H9 (cell line): ENCODE measurements at places on chromosomes 3 and 15. TPM values are rescaled to one million over a fixed set of nuclear protein-coding genes. Genes with fewer than 3 reads are reported as not detected.

DNA sequence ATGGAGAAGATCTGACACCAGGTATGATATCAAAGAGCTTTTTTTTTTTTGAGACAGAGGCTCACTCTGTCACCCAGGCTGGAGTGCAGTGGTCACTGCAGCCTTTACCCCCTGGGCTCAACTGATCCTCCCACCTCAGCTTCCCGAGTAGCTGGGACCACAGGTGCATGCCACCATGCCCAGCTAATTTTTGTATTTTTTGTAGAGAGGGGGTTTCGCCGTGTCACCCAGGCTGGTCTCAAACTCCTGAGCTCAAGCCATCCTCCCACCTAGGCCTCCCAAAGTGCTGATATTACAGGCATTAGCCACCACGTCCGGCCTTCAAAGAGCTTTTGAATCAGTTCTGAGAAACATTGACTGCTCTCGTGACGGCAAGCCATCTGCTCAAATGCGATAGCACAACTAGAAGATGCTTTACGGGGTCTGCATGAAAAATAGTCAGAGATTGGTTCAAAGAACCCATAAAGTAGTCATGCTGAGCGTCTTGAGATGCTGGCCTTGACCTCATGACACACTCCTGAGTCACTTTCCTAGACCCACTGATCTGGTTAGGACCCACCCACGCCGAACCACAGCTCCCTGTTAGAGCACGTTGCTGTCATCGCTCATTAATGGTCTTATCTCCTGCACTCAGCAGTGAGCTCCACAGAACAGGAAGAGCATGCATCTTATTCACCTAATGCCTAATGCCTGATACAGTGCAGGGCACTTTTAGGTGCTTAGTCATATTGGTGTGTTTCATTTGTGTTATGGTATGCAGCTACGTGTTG lies 57.0 kb upstream of the NR2F2 start:
- H3K27me3 ChIP-seq, result no peaks in the 10 kb centered on the region
- no peak for DNase-seq
- no peak overlapping the region for H3K4me3 ChIP-seq

- H3K27me3 ChIP-seq, result no peaks in the 10 kb centered on the region
- peaks cover 28% of the 10 kb centered on the region for H3K36me3 ChIP-seq
- H3K27ac ChIP-seq, result no peak overlapping the region
Measured at GRCh38 chr3:106640353-106640752, 736.9 kb upstream of the CCDC54 start.

DNA sequence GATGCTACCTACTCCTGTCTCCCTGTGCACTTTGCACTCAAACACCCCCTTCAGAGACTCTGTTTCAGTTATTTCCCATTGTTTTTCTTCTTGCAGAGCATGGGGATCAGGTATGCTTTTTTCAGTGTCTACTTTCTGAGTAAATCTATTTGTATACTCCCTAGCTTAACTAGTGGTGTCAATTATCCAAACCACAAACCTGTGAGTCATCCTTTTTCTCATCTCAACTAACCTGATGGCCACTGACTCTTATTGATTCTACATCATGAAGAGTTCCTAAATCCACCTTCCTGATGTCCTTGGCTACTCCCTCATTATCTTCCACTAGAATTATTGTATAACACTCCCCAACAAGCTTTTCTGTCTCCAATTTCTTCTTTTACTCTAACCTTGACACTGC lies 68.0 kb downstream of the DIPK2A start:
- no peaks in the 10 kb centered on the region for H3K27me3 ChIP-seq
- no peaks in the 10 kb centered on the region for H3K4me1 ChIP-seq
- no peaks in the 10 kb centered on the region for H3K36me3 ChIP-seq
- DNase-seq, result no peak
- no peak overlapping the region for H3K4me3 ChIP-seq
- H3K27ac ChIP-seq, result no peak overlapping the region

DNA sequence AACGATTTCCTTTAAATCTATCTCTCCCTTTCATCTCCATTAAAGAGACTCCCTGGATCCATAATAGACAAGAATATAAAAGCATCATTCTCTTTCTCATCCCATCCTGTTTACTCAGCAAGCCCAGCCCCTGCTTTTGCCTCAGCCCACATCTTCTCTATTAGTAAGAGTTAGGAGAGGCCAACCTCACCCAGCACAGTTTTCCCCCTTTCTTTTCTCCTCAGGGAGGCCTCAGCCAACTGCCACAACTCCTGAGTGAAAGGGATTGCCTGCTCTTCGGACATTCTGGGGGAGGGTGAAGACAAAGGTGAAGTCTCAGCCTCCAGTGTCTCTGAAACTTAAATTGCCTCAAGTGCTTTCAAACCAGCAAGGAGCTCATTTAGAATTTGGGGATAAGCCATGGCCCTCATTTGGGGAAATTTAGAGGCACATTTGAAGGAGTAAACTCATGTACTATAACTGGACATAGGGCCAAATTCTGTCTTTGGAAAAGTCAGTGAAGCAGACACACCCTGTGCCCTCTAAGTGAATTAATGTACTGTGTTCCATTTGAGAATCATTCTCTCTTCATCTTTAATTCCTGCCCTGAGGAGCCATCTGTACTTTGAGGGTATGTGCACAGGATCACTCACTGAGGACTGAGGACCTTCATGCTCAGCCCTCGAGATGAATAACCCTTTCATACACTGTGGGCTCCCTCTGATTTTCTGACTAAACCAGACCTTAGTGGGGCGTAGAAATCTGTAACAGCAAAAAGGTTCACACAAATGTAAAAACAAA lies 82.5 kb downstream of the SOX2 start:
- no peaks in the 10 kb centered on the region for H3K36me3 ChIP-seq
- H3K4me3 ChIP-seq, result no peak overlapping the region
- no peak for DNase-seq

DNA sequence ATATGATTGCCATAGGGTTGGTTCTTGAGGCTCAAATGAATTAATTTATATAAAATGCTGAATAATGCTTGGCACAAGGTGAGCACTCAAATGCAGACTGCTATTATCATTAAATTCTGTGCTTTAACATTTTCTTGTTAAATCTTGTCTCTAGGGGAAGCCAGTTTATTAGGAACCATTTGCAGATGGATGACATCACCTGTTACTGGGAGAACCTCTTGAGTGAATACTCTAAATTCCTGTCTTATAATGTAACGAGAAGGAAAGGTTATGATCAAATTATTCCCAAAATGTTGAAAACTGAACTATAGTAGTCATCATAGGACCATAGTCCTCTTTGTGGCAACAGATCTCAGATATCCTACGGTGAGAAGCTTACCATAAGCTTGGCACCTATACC lies 6.2 kb upstream of the TIMMDC1 start:
- H3K4me3 ChIP-seq, result no peak overlapping the region
- no peaks in the 10 kb centered on the region for H3K27me3 ChIP-seq
- H3K27ac ChIP-seq, result no peak overlapping the region
- DNase-seq, result no peak
- H3K36me3 ChIP-seq, result no peaks in the 10 kb centered on the region; the same call in 2 of the 3 replicates
- no peaks in the 10 kb centered on the region for H3K4me1 ChIP-seq

DNA sequence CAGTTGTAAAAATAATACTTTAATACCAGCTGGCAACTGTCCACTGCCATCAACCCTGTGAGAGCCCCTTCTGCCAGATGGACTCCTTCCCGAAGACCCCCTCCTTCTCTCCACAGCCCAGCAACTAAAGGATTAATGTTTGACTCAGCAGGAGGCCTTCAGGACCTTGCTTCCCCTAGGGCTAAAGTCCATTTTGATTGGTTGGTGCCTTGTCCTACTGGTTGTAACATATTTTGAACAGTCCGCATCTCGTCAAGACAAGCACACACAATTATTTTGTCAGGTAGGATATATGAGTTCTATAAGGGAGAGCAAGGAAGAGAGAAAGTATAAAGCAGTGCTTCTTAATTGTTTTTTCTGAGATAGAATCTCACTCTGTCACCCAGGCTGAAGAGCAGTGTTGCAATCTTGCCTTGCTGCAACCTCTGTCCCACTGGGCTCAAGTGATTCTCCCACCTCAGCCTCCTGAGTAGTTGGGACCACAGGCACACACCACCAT lies 18.6 kb downstream of the ACOX2 start:
- no peaks in the 10 kb centered on the region for H3K27me3 ChIP-seq
- DNase-seq, result no peak
- no peak overlapping the region for H3K4me3 ChIP-seq

DNA sequence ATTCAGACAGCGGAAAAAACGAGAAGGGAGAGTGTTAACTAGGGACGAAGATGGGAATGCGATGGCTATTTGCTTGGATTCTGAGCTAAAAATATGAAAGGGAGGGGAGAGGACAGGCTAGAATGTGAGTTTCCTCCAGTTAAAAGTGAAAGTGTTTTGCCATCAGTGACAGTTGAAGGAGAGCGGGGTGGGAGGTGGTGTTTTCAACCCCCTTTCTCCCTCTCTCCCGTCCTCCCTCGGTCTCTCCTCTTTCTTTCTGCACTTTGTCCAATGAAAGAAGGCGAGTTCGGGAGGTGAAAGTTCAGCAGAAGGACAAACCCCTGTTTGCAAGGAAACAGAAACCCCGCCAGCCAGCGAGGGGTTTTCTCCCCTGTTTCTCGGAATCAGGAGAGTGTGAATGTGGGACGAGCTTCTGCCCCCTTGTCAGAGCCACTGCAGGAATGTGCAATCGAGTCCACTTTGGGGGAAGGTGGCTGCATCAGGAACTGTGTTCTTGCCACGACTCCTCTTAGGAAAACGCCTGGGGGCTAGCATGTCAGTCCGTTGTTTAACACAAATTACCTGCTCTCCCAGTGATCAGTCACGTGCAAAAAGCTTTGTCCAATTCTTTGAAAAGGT lies 975 bp upstream of the FOXP1 start:
- H3K27ac ChIP-seq, result peak overlapping the region; percentile 75
- DNase-seq, result peak; percentile 43
- H3K36me3 ChIP-seq, result no peaks in the 10 kb centered on the region; the same call in 1 of the 2 replicates
- peaks cover 9% of the 10 kb centered on the region; the same call in 1 of the 2 replicates for H3K27me3 ChIP-seq
- H3K4me3 ChIP-seq, result peak overlapping the region; percentile 70

GRCh38 chr15:52383100-52383588 lies 87.5 kb upstream of the MYO5C start:
- H3K4me1 ChIP-seq, result no peaks in the 10 kb centered on the region
- no peak for DNase-seq
- peaks cover 25% of the 10 kb centered on the region for H3K36me3 ChIP-seq
- no peaks in the 10 kb centered on the region for H3K27me3 ChIP-seq

The PIERCE2 gene
- total RNA-seq, result 0.44 TPM in 1 of 2 replicates, not detected in the other

DNA sequence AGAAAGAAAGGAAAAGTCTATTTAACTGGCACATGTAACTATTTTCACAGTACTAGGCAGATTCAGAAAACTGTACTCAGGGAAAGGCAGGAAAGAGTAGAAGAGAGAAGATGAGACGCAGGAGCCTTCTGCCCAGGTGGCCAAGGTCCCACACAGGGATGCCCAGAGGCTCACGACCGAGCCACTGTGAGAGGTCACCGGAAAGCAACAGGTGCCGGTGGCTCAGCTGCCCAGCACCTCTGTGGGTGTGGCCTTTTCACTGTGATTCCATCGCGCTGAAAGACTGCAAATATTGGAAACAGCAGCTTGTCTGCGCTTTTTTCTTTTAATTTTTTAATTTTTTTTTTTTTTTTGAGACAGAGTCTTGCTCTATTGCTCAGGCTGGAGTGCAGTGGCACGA lies 226.8 kb downstream of the OCA2 start:
- no peak overlapping the region for H3K4me3 ChIP-seq
- no peak for DNase-seq
- H3K27ac ChIP-seq, result no peak overlapping the region

GRCh38 chr15:47588958-47589357 lies 128.3 kb upstream of the SEMA6D start:
- no peaks in the 10 kb centered on the region for H3K4me1 ChIP-seq
- H3K27ac ChIP-seq, result no peak overlapping the region
- H3K4me3 ChIP-seq, result no peak overlapping the region
- H3K27me3 ChIP-seq, result no peaks in the 10 kb centered on the region
- no peak for DNase-seq

- H3K36me3 ChIP-seq, result peaks cover 10% of the 10 kb centered on the region
- DNase-seq, result no peak
- no peaks in the 10 kb centered on the region for H3K4me1 ChIP-seq
- no peak overlapping the region for H3K4me3 ChIP-seq
- no peak overlapping the region for H3K27ac ChIP-seq
- H3K27me3 ChIP-seq, result no peaks in the 10 kb centered on the region
Measured at GRCh38 chr3:130811557-130811956, 64.9 kb upstream of the PIK3R4 start.
